ENCODE measurements at places on chromosomes 5 and 9.

DNA sequence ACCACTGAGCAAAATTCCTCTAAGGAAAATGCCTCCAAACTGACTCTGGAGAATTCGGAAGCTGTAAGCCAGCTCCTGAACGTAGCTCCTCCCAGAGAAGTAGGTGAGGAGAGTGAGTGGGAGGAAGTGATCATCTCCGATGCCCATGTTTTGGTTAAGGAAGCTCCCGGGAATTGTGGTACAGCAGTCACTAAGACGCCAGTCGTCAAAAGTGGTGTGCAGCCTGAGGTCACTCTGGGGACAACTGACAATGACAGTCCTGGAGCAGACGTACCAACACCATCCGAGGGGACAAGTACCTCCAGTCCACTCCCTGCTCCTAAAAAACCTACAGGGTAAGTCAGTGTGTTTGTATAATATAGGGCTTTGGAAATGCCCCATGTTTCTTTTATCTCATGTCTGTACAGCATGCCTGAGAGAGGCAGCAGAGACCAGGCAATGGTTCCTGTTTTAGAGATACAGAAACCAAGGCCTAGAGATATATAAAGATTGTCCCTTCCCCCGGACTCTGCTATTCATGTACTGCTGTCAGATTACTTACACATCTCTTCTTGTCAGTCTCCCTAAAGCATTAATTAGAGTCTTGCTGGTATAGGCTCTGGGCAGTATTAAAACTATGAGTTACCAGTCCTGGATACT lies 23.9 kb downstream of the HMGXB3 start:
- no peak overlapping the region for H3K4me3 ChIP-seq
- peaks cover 46% of the 10 kb centered on the region for H3K36me3 ChIP-seq
- H3K4me1 ChIP-seq: no peaks in the 10 kb centered on the region
- no peak overlapping the region for H3K27ac ChIP-seq
- no peaks in the 10 kb centered on the region for H3K27me3 ChIP-seq
- DNase-seq: no peak

DNA sequence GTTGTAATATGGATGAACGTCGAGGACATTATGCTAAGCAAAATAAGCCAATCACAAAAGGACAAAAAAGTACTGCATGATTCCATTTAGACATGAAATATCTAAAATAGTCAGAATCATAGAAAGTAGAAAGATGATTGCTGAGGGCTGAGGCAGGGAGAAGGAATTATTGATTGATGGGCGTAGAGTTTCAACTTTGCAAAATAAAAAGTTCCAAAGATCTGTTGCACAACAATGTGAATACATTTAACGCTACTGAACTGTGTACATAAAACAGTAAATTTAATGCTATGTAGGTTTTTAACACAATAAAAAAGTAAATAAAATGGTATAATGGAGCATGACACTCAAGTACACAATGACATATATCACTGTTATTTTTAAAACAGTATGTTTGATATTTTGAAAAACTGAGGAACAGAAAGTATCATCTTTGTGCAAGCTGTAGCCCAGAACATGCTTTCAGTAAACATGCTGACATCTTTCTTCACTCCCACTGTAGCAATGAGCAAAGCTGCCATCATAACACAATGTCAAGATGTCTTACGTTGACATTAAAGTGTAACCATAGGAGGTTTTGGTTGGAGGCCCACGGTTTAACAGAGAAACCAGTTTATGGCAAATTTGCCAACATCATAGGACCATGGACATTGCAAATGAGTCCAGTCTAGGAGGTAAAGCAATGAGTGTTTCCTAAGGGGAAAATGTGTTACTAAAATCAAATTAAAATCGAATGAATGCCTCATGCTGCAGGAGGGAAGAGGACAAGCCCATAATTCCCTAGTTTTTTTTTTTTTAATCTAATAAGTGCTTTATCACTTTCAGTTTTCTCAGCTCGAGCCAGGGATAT lies 125.8 kb upstream of the SGCD start:
- H3K27me3 ChIP-seq: no peaks in the 10 kb centered on the region
- H3K4me3 ChIP-seq: no peak overlapping the region
- H3K4me1 ChIP-seq: no peaks in the 10 kb centered on the region
- no peak for DNase-seq
- no peaks in the 10 kb centered on the region for H3K36me3 ChIP-seq

GRCh38 chr5:169049712-169050111 lies 251.2 kb downstream of the SLIT3 start:
- no peaks in the 10 kb centered on the region for H3K4me1 ChIP-seq
- no peaks in the 10 kb centered on the region for H3K36me3 ChIP-seq
- peaks cover 4% of the 10 kb centered on the region for H3K27me3 ChIP-seq
- H3K27ac ChIP-seq: no peak overlapping the region

DNA sequence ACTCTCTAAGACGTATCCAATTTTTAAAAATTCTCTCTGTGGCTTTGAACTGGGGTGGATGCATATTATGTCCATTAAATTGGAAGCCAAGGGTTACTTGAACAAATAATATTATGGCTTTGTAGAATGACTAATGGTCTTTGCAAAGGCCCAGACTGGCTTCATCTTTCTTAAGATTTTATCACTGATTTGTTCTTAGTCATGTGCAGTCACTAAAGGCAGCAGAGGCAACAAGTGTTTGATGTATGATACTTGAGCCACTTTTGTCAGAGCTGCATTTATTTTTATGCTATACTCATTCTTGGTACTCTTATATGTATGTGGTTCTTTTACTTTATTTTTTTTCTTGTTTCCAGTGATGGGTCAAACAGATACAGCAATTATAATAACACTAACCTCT lies 152.2 kb downstream of the NR2F1-AS1 start:
- DNase-seq: no peak
- H3K36me3 ChIP-seq: no peaks in the 10 kb centered on the region
- no peak overlapping the region for H3K27ac ChIP-seq

GRCh38 chr5:35600591-35600990 lies 17.1 kb upstream of the SPEF2 start:
- DNase-seq: no peak
- H3K36me3 ChIP-seq: no peaks in the 10 kb centered on the region
- no peaks in the 10 kb centered on the region for H3K4me1 ChIP-seq
- H3K4me3 ChIP-seq: no peak overlapping the region

GRCh38 chr5:26791433-26791832 lies 247.0 kb downstream of the CDH9 start:
- H3K4me3 ChIP-seq: no peak overlapping the region
- no peaks in the 10 kb centered on the region for H3K27me3 ChIP-seq
- no peaks in the 10 kb centered on the region for H3K4me1 ChIP-seq
- DNase-seq: no peak

- H3K27me3 ChIP-seq: no peaks in the 10 kb centered on the region
- no peak for DNase-seq
- H3K4me3 ChIP-seq: no peak overlapping the region
- no peaks in the 10 kb centered on the region for H3K4me1 ChIP-seq
Measured at GRCh38 chr9:21070906-21071305, 6.8 kb downstream of the IFNB1 start.

DNA sequence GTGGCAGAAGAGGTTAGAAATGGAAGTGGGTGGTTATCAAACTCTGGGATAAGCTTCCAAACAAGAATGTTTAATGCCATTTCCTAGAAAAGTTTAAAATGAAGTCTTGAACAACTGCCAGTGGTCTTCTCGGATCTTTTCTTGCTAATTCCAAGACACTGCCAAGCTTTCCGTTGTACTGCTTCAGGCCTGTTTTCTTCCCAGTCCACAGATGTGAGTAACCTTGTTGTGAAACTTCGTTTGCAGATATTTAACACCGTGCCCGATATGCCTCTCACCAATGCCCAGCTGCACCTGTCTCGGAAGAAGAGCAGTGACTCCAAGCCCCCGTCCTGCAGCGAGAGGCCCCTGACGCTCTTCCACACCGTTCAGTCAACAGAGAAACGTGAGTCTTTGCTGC lies 269.8 kb downstream of the NR3C1 start:
- peaks cover 14% of the 10 kb centered on the region for H3K4me1 ChIP-seq
- H3K27ac ChIP-seq: no peak overlapping the region
- H3K4me3 ChIP-seq: no peak overlapping the region
- no peak for DNase-seq
- no peaks in the 10 kb centered on the region for H3K27me3 ChIP-seq
- H3K36me3 ChIP-seq: no peaks in the 10 kb centered on the region

DNA sequence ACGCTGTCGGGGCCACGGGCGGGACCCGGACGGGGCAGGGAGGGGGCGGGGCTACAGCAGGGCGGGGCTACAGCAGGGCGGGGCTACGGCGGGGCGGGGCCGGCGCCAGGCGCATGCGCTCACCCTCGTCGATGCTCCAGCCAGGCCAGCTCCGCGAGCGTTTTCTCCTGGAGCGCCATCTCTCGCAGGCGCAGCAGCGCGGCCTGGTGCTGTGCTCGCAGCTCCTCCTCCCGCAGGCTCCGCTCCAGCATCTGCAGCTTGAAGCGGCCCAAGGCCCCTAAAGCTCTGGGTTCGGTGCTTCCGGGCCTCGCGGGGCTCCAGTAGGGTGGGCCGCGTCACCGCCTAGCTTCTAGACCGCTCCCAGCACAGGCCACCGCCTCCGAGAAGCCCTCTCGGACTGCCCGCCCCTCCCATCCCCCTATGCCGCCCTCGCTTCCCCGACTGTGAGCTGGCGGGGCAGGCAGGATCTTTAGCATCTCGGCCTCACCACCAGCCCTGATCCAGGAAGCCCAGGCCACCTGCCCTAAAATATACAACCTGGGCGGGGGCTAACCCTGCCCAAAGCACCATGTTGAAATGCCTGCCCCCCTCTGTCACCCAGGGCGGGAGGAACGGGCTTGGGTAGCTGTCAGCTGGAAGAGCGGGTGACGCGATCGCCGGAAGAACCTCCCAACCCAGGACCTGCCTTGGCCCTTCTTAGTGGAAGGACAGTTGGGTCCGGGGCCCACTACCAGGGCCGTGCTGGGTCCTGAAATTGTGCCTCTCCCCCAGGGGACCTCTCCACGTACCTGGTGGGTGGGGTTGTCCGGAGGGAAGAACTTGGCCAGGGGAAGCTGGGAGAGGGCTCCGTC lies 21.9 kb upstream of the QSOX2 start:
- H3K4me1 ChIP-seq: peaks cover 25% of the 10 kb centered on the region
- H3K36me3 ChIP-seq: no peaks in the 10 kb centered on the region
- peak; percentile 40 for DNase-seq
- peak overlapping the region; percentile 52 for H3K27ac ChIP-seq
- no peaks in the 10 kb centered on the region for H3K27me3 ChIP-seq
- peak overlapping the region; percentile 45 for H3K4me3 ChIP-seq

DNA sequence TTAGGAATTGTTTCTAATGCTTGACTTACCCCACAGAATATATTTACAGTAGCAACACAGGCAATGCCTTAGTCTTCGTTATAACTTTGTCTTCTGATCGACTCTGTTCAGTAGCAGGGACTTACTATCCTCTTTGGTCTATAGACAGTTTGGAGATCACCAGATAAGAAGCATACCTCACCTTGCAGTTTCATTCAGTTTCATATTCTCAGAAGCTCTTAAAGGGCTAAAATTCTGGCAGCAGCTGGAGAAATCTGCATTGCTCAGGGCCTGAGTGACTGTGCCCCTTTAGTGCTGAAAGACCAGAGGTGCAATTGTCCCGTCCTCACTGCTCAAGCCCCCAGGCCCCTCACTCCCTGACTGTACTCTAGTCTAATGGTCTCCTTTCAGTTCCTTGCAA lies 26.0 kb downstream of the ZBTB43 start:
- H3K27me3 ChIP-seq: no peaks in the 10 kb centered on the region
- H3K4me1 ChIP-seq: no peaks in the 10 kb centered on the region
- no peak overlapping the region for H3K4me3 ChIP-seq
- no peak for DNase-seq

DNA sequence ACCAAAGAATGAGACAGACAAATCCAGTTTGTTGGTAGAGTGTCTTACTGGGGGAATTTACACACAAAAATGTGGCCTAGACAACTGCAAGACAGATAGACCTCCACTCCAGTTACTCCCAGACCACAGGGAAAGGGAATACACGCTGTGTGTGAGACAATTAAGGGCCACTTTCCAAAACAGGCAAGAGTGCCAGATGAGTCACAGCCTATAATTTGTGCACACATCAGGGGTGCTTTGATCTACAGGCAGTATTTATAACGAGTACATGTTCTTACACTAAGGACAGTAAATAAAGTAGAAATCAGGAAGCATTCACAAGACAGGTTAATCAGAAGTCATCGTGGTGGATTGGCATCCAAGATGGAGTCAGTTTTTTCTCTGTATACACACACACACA lies 114.8 kb downstream of the ZNF622 start:
- H3K4me1 ChIP-seq: no peaks in the 10 kb centered on the region
- DNase-seq: no peak
- H3K27ac ChIP-seq: no peak overlapping the region

DNA sequence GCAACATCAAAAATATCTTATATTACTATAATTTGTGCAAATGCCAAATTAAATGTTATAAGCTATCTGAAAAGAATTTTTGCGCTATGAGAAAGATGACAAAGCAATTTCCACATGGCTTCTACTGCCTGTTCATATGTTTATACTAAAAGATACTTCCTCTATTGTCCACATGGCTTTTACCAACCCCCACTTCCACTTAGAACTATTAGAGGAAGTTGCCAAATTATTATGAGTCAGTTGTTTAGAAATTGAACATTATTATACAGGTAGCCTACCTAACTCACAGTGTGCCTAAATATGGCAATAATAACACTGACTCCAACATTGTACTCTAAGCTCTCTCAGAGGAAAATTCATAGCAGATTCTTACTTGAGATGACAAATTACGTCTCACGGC lies 37.6 kb upstream of the SLC27A6 start:
- no peak for DNase-seq
- no peak overlapping the region for H3K27ac ChIP-seq
- H3K27me3 ChIP-seq: no peaks in the 10 kb centered on the region
- no peaks in the 10 kb centered on the region for H3K4me1 ChIP-seq

DNA sequence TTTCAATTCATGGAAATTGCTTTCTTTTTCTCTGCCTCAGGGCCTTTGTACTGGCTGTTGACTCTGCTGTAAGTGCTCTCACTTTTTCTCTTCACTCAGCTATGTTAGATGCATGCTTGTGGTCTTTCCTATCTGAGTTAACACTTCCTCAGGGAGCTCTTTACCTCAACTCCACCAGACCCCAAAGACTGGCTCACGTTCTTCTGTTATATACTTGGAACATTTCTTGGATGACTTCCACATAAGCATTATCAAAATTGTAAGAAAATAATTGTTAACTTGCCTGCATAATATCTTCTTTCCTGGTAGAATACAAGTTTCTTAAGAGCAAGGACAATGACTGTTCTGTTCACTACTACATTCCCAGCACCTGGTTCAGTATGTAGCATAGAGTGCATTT lies 455.9 kb downstream of the EBF1 start:
- H3K27me3 ChIP-seq: no peaks in the 10 kb centered on the region
- H3K4me1 ChIP-seq: no peaks in the 10 kb centered on the region
- H3K4me3 ChIP-seq: no peak overlapping the region
- H3K36me3 ChIP-seq: no peaks in the 10 kb centered on the region

GRCh38 chr9:109974143-109974917 lies 194.3 kb downstream of the PALM2AKAP2 start:
- no peak for DNase-seq
- no peak overlapping the region for H3K4me3 ChIP-seq
- H3K4me1 ChIP-seq: peaks cover 3% of the 10 kb centered on the region
- H3K27ac ChIP-seq: no peak overlapping the region
- H3K27me3 ChIP-seq: no peaks in the 10 kb centered on the region

Measured in spinal cord (tissue), 10 donors.